Head of caudate nucleus (tissue), 42 donors: ENCODE measurements at places on chromosomes 5 and 9.

DNA sequence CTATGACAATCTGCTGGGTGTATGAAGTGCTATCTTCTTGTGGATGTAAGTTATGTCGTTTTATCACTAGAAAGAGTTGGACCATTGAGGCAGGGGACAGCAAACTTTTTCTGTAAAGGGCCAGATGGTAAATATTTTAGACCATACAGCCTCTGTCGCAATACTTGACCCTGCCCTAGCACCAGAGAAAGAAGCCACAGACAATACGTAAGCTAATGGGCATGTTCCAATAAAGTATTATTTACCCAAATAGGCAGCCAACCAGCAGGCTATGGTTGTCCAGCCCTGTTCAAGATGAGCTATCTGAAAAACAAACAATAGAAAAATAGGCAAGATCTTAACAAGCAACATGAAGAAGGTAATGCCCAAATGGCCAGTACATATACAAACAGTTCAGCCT, 36.4 kb downstream of the MTX3 start:
- DNase-seq: no peak

- no peak for DNase-seq
Observed at GRCh38 chr5:74186356-74187315, 453.9 kb downstream of the ENC1 start.

- no peak for DNase-seq
Observed at GRCh38 chr5:149203921-149204441, 62.7 kb downstream of the ABLIM3 start.

DNA sequence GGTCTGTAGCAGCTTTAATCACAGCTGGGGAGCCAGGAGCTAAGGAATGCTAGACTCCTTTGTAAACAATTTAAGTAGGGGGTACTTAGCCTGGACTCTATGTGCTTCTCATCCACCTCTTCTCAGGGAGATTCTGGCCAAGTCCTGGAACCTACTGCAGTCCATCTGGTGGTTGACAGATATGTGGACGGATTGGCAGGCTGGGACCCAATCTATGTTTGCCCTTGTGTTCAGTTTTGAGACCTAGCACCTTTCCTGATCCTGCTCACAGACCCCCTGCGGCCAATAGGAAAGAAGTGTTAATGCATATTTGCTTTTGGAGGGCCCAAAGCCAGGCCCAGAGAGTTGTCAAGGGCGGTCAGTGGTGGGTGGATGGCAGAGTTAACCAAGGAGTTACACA, 6.4 kb downstream of the SLC22A5 start:
- DNase-seq: no peak

DNA sequence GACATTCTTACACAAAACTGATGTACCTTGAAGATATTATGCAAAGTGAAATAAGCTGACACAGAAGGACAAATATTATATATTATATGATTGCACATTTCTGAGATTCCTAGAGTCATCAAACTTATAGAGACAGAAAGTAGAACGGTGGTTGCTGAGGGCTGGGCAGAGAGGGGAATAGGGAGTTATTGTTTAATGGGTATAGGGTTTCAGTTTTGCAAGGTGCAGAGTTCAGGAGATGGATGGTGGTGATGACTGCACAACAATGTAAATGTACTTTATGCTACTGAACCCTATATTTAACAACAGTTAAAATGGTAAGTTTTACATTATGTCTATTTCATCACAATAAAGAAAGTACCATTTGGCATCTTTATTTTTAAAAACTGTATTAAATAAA, 315.8 kb upstream of the POU5F2 start:
- DNase-seq: no peak

DNA sequence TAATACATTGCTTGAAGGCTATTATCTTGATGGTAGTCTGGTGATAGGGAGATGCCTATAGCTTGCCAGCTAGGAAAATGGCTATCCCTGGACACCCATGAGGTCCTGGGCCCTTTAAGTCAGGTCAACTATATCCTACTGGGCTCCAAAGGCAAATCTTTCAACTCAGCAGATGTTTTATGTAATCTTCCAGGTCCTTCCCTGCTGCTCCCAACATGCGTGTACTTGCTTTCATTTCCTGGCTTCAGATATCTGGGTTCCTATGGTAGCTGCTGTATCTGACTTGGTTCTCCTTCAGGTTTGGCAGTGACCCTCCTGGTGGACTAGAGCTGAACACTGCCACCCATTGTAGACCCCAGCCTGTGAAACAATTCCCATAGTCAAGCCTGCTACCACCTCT, 32.4 kb upstream of the GAS1 start:
- DNase-seq: no peak

GRCh38 chr5:173782671-173783101, 105.5 kb upstream of the CPEB4 start:
- DNase-seq: no peak

DNA sequence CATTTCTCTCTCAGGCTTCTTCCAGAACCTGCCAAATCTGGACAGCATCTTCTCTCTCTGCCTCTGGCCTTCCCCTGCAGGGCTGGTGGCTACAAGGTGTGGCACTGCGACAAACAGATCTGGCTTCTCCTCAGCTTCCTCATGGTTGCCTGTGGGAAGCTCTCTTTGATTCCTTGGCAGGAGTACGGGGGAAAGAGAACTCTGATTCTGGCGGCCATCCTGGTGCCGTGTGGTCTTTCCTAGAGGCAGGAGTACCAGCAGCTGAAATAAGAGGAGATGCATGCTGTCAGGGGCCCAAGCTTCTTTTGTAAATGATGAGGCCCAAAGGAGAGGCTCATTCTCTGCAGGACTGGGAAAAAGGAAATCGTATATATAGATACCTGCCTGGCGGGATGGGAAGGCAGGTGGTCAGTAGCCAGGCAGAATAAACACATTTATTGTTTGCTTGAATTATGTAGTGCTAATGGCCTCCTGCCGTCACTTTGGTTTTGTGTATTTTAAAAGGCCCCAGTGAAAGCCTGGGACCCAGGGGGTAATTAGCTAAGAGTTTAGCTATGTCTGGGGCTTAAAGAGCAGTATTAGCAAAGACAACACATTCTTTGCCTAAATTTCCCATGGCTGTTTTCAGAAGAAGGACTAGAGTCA, at the start of gene CER1:
Gene CER1, minus strand, starts transcription at position 343 of the 645 bp plus-strand sequence. Its CDS starts 61 bp downstream, at position 282.
- DNase-seq: no peak

- DNase-seq: peak; percentile 58
Observed at GRCh38 chr5:179607160-179607931, 16.1 kb downstream of the HNRNPH1 start.

GRCh38 chr5:34550964-34551363, 105.2 kb upstream of the RAI14 start:
- no peak for DNase-seq

DNA sequence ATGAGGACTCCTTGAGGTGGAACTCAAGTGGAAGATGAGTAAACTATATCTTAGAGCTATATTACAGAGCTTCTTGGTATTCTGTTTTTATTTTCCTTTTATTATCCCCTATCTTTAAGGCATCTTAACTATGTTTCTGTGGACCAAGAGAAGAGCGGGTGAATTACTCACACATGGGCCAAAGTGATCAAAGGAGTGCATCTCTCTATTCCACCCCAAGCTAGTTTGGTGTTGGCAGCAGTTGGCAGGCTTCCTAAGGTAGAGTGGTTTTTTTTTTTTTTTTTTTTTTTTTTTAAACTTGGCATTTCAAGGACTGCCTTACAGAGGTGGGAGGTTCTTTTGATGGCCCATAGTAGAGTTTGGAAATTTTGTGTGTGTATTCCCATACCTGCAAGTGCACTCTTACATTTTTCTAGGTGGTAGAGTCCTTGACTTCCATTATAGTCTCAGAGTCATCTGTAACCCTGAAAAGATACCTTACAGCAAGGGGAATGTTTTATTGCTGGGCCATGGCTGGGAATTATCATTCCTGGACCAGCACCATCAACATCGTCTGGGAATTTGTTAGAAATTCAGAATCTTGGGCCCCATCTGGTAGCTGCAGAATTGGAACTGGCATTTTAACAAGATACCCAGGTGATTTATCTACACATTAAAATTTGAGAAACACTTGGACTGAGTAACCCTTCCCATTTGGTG, 51.0 kb downstream of the ARHGAP26 start:
- no peak for DNase-seq

- no peak for DNase-seq
Observed at GRCh38 chr5:170638051-170638450, 134.2 kb downstream of the KCNIP1 start.

DNA sequence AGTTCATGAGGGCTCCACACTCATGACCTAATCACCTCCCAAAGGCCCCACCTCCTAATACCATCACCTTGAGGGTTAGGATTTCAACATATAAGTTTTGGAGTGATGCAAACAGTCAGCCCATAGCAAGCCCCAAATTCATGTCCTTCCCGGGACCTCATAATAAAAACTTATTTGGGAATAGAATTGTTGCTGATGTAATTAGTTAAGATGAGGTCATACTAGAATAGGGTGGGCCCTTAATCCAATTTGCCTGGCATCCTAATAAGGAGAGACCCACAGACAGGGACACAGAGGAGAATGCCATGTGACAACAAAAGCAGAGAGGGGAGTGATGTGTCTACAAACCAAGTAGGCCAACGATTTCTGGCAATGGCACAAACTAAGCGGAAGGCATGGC, 347.1 kb downstream of the ARHGEF28 start:
- no peak for DNase-seq

- no peak for DNase-seq
Observed at GRCh38 chr5:35016174-35017051, 31.3 kb downstream of the AGXT2 start.

GRCh38 chr9:114908104-114908622, 22.2 kb downstream of the TNFSF8 start:
- no peak for DNase-seq

DNA sequence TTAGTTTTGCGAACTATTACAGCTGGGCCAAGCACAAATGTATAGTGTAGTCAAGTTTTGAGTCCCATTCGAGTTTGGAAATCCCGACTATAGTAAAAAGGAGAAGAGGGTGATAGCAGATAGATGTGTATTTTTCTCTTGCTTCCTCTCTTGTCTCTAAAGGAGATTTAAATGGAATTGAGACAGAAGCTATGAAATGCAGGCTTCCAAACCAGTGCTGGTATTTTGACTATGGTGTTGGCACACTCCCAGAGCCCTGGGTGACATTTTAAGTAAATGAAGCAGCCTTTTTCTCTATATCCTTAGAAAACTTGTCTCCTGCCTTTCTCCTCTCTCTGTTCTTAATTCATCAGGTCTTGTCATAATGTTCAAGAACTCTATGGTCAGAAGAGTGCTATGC, 17.7 kb upstream of the AUH start:
- DNase-seq: no peak

- DNase-seq: no peak
Observed at GRCh38 chr5:159951834-159952233, 35.6 kb downstream of the ADRA1B start.

DNA sequence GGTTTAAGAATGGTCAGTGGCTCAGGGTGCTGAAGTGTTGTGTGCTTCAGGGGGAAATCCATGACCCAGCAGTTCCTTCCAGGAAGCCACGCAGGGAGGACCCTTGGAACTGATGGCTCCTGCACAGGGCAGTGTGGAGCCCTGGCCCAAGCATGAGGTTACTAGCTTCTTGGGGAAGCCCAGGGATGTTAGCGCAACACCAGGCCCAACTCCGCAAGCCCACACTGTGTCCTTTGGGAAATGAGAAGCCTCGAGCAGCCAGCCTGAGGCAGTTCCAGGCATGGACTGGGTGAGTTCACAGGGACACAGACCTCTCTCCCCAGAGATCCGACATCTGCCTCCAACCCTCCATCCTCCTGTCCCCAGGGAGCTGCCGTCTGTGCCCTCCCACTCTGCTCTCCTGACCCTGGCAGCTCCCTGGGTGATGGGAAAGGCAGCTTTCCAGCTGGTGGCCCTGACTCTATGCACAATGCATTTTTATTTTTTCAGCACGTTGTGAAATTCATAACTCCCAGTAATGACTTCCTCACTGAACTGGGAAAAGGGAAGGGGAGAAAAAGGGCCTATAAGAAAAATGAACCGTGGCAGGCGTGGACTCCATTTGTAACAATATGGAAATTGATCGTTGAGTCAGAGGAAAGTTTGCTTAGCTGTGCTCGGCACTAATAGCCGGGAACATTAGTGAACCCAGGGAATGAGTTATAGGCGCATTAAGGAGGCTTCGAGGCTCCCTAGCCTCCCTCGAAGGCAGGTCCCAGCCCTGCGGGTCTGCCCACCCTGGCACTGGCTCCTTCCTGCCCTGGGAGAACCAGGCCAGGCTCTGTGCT, 34.1 kb downstream of the LMX1B start:
- no peak for DNase-seq

GRCh38 chr5:15248731-15249130, 251.2 kb upstream of the FBXL7 start:
- DNase-seq: no peak

GRCh38 chr5:72141440-72142355, 34.4 kb downstream of the MAP1B start:
- DNase-seq: no peak
